ENCODE measurements at places on chromosomes 1 and 21.

- no peak for DNase-seq
These were observed 288.1 kb downstream of the DPYD start for GRCh38 chr1:97632776-97633175.

DNA sequence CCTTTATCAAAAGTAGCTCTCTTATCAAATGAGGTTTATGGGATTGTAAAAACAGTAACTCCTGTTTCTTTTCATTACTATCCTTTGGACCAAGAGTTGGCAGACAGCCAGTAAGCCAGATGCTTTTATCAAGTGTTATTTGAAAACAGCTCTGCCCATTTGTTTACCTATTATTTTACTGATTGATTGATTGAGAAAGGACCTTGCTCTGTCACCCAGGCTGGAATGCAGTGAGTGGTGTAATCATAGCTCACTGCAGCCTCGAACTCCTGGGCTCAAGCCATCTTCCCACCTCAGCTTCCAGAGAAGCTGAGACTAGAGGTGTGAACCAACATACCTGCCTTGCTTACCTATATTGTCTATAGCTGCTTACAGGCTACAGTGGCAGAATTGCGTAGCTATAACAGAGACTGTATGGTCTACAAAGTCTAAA is 3.6 kb downstream of the PRKAB2 start:
- DNase-seq: peak; percentile 47

DNA sequence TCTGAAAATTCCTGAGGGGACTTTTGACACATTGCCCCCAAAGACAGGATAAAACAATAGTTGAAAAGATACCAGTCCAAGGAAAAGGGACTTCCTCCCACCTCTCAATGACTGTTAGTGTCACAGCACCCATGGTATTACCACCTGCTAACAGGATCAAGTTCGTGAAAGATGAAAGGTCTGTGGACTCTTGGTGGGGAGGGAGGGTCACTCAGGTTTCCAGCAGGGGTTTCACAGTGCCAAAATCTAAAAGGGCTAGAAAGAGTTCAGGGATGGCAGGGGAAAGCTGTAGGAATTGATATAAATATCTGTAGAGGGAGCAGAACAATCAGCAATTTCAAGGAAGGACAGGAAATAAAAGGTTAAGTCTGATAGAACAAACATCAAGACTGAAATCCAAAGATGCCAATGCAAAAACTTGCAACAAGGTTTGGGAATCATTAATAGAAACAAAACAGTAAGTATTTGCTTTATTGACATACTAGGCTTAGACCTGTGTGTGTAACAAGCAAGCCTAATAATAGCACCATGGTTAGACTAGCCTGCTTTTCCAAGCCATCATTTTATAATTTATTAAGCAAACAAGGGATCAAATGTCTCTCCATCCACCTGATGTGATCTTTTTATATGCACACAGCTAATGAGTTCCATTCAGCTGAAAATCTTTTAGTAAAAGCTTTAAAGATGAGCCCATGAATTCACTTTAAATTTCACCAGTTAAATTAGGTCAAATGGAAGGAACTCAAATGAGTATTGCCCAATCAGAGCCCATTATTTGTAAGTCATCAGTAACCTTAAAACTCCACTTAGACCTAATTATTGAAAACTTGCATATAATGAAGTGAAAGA is 3.7 kb downstream of the MCL1 start:
- peak; percentile 21 for DNase-seq

- no peak for DNase-seq
These were observed 22.7 kb upstream of the SYT6 start for GRCh38 chr1:114176366-114176765.

DNA sequence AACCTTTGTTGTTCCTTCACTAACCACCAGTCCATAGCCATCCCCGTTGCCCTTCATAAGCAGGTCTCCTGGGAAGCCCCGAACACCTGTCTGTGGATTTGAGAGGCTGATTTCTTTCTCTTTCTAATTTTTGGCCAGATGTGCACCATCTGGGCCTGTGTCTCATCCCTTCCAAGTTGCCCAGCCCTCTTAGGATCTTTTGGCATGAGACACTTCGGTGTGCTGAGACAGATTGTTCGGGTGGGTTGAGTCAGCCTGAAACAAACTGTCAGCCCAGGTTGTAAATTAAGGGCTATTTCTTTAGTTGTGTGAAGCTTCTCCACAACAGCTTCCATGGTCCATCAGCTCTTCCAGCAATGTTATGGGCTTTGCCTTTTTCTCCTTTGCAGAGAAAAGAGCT is 1.4 kb upstream of the DNAJC11 start:
- peak; percentile 25 for DNase-seq

DNA sequence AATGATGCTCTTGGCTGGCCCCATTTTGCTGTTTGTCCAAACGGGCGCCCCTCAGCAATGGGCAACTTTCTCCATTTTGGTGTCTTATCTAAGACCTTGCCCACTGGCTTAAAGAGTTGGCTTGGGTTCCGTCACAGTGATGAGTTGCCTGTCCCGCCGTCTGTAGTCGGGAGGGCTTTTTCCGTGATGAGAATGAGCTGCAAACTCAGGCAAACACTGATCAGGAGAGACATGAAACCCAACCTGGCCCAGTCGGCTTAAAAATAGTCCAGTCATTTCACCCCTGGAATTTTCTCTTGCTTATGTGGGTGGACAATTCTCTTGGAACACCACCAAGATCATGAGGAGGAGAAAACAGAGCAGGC is 79.3 kb downstream of the ST6GALNAC3 start:
- no peak for DNase-seq

GRCh38 chr1:113283914-113284313 is 106.4 kb upstream of the MAGI3 start:
- DNase-seq: no peak

DNA sequence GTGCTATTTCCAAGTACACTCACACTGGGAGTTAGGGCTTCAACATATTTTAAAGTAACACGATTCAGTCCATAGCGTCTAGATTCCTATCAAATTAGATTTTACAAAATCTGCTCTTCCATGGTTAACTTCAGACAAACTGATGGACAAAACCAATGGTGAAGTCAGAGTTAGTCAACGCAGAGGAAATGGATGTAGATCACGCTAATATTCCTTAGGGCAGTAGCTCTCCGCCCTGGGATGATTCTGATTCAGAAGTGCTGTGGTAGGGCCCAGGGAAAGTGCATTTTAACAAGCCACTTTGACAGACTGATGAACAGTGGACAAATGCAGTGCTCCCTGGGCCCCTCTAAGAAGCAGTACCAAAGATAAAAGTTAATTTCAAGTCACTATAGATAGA is 83.2 kb downstream of the HIVEP3 start:
- peak; percentile 43 for DNase-seq

GRCh38 chr1:76336931-76337371 is 262.4 kb downstream of the ST6GALNAC3 start:
- peak; percentile 84 for DNase-seq

DNA sequence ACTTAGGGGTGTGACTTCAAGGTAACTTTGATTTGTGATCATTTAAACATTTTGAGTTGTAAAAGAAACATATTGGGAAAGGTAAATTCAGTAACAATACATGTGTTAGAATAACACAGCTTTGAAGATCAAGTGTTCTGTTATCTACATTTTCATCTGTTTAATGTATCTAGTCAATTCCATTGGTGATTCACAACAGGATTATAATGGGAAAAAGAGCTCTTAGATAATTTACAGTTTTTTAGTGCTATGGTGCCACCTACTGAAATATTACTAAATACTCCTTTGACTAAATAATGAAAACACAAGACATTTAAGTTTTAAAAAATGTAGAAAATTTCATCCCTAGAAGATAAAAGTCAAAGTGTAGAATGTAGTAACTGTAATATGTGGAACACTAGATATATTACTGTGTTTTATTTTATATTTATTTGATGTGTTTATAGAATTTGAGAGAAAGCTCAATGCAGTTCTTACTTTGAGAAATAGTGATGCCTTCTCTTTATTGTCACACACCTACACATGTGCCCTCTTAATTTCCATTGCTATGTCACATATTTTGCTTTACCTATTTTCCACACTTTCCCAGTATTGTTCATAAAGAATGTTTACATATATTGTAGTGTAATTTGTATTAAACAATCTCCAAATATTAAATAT is 47.4 kb downstream of the PTPRC start:
- DNase-seq: peak; percentile 69

- no peak for DNase-seq
These were observed 977.9 kb downstream of the ADGRL2 start for GRCh38 chr1:82778612-82779011.

DNA sequence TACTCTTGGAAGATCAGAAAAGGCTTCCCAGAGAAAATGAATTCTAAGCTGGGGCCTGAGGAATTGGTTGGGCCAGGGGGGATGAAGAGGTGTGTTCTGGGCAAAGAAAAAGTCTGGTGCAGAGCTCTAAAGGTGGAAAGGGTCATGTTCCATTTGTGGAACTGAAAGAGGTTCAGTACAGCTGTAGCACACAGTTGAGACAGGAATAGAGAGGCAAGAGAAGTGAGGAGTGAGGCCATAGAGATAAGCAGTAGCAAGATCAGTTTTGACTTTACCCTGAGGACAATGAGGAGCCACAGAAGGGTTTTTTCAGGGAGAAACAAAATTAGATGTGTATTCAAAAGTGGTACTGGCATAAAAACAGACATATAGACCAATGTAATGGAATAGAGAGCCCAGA is 30.3 kb upstream of the MUTYH start:
- DNase-seq: no peak

- DNase-seq: peak; percentile 88
These were observed at the start of gene AKT3 for GRCh38 chr1:243850202-243850451. Gene AKT3, minus strand, starts transcription at chr1:243850243. Its CDS starts 7,073 bp downstream, at chr1:243843170.

DNA sequence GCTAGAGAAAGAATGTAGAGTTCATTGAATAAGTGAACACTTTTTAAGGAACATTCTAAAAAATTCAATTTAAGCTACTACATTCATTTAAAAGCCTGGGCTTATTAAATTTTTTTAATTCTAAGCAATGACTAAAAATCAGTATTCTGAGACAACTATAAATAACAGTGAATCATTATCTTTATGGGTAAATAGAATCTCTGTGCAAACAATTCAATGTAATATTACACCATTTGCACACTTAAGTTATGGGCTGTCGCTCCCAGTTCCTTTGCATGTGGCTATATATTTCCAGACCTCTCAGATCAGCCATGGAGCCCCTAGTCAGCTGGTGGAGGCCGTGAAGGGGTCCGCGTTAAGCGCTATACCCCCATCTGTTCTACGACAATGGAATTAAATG is 65.1 kb downstream of the KCNK1 start:
- DNase-seq: no peak

DNA sequence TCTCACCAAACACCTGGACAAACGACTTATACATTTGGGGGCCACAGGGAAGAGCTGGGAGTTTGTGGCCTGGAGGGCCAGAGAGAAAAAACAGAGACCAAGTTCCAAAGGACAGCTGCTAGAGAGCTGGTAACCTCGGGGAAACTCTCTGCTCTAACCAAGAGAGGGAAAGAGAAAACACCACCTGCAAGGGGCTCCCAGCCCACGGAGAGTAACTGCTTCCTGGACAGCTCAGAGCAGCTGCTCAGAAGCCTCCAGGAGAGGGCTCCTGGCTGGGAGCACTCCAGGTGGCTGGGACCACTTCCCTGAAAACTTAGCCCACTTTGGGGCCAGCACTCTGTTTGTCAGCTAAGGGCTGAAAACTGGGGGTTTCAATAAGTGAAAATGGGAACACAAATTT is 154.8 kb upstream of the GRIK3 start:
- DNase-seq: no peak

DNA sequence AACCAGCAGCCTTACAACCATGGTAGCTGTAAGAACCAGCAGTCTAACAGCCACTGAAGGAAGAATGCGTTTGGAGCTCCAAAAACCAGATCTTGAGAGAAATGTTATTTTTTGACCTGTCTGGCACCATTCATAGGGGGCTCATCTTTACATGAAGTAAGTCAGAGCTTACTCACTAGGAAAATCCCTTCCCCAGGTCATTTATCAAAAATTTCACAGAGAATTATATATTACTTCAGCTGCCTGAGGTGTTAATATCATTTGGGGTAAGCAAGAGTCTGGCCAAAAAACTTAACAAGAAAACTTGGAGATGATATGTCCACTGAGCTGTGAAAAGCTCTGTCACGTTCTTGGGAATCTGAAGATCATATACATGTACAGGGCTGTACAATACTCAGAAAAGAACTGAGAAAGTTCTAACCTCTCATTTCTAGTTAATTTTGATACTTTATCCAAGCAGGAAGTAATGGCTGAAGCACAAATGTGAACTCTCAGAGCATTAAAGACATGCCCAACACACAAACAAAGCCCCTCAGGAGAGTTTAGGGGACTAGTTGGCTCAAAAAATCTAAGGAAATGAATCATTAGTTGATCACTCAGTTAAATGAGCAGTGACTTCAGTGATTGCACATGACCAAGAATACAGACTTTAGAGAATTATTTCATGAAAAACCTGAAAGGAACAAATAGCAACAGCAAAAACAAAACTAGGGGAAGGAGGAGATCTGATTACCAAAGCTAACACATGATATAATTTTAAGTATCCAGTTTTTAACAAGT is 681.1 kb downstream of the LTN1 start:
- DNase-seq: peak; percentile 6

GRCh38 chr21:16767201-16767600 is 745.6 kb upstream of the CXADR start:
- DNase-seq: no peak

DNA sequence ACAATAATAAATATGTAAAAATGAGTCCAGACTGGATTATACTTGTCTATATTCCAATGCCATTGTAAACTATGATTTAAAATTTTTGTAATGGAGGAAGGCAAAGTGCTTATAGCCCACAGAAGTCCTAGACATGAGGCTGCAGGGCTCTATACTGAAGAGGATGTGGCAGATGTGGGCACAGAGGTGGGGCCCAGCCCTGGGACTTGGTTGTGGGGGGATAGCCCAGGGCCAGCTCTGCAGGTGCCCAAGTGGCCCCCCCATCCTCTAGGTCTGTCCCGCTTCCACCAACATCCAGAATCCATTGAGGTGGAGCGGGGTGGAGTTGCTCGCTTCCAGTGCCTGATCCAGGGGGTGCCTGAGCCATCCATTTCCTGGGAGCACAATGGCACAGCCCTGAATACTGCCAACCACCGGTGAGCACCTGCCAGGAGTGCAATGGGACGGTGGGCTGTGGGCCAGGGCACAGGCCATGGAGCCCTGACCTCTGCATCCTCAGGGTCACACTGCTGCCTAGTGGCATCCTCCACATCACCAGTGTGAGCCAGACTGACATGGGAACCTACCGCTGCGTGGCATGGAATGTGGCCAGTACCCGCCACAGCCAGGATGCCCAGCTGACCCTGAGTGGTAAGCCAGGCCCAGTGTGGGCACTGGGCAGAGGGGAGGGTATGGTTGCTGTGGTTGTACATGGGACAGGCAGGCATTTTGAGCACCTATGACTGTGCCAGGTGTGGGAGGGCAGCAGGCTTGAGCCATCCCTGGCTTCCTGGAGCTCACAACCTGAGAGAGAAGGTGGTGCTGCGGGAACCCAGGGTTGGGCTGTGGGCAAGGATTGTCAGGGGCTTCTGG is 21.0 kb downstream of the SLC27A3 start:
- no peak for DNase-seq
